ENCODE measurements at places on chromosomes 1 and 21.

DNA sequence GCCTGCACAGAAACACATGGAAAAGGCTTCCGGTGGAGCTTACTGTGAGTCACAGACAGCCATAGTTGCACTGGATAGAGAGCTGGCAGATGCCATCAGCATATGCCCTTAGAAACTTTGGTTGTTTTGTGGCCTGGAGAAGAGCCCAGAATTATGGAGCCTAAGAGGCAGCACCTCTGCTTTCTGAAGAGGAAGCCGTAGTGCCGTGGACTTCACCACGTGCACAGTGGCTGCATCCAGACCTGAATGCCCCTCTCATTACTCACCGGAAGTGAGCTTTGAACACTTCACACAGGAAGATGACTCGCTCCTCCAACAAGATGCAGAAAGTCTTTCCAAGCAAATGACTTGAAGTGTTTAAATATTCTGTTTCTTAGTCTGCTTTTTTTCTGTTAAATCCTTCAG is 28.4 kb downstream of the JUN start:
- peak; percentile 42 for DNase-seq

GRCh38 chr1:153698923-153699714 is 20.6 kb downstream of the NPR1 start:
- DNase-seq = no peak

DNA sequence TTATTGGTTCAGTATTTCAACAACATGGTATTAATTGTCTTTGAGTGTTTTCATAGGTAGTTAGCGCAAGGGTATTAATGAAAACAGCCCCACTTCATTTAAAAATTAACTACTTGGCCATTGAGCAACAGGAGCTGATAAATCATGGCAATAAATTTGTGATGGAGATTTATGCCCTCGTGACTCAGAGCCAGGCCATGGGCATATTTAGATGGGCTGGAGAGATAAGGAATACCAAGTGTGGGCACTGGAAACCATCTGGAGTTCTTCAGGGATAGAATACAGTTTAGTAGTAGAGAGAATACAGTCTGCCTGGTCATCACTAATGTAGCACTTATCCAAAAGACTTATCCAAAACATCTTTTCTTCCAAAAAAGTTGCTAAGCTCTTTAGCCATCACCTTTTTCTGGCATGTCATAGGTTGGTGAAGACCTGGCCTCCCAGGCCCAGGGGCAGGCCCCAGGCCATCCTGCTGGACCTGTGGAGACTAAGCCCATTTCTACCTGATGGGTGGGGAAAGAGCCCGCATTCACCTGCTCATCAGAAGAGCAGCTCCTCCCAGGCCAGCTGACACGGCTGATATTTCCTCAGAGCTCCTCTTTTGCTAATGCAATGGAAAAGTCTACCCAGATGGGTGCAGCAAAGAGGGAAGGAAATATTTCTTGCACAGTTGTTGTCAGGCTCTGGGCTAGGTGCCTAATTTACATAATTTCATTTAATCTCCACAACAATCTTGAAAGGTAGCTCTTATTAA is 238.0 kb downstream of the TM2D1 start:
- DNase-seq = no peak

DNA sequence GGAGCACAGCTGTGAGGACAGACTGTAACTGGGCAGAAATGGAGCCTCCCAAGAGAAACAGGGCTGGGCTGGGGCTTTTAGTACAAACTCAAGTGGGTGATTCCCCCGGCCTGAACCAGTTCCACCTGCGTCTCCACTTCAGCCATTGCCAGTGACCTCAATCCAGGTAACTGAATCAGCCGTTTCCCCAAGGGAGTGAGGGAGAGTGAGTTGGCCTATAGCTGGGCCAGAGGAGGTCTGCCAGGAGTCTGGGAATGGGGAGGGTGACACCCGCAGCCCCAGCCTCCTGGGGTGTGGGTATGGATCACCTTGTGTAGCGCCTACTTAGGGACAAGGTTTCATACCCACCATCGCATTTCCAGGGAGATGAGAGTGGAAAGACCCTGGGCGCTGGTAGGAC is 8.5 kb downstream of the SLC26A9 start:
- DNase-seq = peak; percentile 63

GRCh38 chr1:247358920-247359319 is 27.3 kb upstream of the ZNF496 start:
- no peak for DNase-seq

DNA sequence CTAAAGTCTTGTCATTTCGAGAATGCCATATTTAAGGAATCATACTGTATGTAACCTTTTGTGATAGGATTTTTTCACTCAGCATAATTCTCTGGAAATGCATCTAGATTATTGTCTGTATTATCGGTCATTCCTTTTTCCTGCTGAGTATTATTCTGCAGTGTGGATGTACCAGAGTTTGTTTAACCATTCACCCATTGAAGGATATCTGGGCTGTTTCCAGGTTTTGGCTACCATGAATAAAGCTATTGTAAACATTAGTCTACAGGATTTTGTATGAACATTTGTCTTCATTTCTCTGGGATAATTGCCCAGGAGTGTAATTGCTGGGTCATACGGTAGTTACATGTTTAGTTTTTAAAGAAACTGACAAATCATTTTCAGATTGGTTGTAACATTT is 61.8 kb downstream of the ATP1A1 start:
- DNase-seq = no peak

- no peak for DNase-seq
Observed at GRCh38 chr1:156945881-156946661, 25.6 kb downstream of the LRRC71 start.

- DNase-seq = no peak
Observed at GRCh38 chr1:240572328-240572727, 39.6 kb downstream of the GREM2 start.

DNA sequence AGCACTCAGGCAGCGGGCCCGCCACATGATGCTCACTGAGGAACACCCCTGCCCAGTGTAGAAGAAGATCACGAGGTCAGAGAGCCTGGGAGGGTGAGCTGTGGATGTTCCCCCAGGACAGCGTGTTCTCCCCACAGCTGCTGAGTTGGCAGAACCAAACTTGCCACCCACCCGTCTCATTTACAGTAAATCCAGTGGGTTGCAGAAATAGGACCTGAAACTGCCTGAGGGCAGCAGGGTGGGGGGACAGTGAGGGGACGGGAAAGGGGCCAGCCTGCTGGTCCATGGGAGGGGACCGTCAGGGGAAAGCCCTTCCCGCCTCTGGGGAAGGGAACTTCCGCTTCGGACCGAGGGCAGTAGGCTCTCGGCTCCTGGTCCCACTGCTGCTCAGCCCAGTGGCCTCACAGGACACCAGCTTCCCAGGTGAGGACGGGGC is at the start of gene C1QB:
TSS of gene C1QB (plus strand) at position 356 of the 436 bp plus-strand sequence. CDS start 6,227 bp downstream, outside the sequence.
- DNase-seq = no peak

DNA sequence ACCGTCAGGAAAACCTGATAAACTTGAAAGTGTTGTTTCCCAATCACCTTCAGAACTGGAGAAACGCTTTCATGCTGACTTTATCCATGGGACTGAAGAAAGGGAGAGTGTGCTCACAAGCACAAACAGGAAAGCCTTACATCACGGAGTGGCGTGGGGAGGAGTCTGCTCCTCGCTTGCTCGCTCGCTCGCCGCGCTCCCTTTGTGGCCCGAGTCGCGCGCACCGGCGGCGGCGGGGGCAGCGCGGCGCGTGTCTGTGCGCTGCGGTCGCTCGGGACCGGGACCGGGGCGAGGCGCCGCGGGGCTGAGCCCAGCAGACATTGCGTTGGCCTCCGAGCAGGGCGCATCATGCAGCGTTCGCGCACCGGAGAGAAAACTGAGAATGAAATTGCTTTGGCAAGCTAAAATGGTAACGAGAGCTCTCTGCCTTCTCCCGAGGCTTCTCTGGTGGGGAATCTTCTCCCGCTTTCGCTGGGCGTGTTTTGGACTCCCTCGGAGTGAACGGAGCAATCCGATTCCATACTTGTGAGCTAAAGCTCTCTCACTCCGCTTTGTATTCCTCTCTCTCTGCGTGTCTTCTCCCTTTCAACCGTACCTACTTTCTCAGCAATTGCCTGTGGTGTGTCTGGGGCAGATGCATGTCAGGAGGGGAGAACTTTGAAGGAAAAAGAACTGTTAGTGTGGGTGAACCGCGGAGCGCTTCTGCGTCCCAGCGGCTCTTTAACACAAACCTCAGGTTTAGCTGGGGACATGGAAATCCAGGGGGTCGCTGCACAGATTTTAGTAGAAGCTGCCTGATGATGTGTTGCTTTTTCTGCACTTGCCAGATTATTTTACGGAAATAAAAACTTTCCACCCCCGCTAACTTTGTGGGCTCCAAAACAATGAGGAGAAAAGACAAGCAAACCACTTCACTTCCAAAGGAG is at the start of gene RGL1:
TSS of gene RGL1 (plus strand) at position 205 of the 926 bp plus-strand sequence. CDS start at position 383, 178 bp downstream.
- DNase-seq = peak; percentile 92

DNA sequence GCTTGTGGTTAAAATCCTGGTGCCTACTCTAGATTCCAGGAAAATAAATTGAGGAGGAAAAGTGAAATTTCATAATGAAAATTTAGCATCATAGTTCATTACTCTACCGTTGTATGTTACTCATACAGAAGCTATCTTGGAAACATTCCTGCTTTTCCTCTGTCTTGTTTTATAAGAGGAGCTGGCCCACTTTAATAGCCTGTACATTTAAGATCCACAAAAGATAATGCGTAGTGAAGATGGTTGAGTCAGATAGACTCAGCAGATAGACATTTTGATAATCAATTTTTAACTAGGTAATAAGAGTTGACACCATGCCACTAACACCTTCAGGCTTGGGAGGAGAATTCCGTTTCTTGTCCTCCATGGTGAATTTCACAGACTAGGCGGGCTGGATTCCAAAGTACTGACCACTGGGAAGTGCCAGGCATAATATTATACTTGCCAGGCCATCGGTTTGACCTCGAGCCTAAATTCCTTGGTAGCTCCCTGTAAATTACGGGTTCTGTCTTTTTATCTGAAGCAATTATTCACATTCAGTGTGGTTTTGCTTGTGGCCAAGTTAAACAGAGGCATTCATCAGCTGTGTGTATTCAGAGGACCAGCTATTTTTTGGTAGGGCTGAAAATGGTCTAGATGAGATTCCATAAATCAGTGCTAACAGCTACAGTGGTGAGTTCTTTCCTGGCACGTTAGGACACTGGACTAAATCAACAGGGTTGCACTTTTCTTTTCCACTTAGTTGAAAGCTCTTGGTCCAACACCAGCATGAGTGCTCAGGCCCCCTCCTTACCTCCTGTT is 111.9 kb upstream of the KAZN start:
- no peak for DNase-seq

GRCh38 chr1:91714867-91715381 is 171.0 kb downstream of the TGFBR3 start:
- DNase-seq = peak; percentile 74

Measured in lung (tissue), 17 donors.